ENCODE measurements at places on chromosomes 12 and 14.
A peak's percentile ranks its signal among the peaks of the same experiment; 100 is the strongest.

DNA sequence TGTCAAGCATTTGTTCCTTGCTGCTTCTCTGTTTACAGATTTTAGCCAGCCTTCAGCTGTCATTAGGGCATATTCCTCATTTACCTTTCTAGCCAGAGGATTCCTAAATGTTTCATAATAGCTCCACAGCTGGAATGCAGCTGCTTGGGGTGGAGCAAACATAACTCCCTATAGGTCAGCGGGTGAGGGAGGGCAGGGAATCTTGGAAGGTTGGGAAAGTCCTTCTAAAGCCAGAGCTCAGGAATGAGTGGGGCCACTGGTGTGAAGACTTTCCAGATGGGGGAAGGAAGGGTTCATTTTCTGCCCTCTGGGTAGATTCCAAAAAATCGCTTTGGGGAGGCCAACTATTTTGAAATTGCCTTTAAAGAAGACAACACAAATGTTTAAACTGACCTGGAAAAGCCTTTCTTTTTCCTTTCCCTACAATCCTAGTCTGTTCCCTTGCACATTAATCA, 16.3 kb upstream of the IRF2BPL start:
- no peak for DNase-seq

- no peak for DNase-seq
These were observed 64.5 kb downstream of the DIP2B start for GRCh38 chr12:50569321-50569720.

- DNase-seq, result no peak
These were observed 204.7 kb downstream of the BCAT1 start for GRCh38 chr12:24743941-24744793.

GRCh38 chr14:23164250-23164649, 19.2 kb downstream of the SLC7A8 start:
- no peak for DNase-seq

DNA sequence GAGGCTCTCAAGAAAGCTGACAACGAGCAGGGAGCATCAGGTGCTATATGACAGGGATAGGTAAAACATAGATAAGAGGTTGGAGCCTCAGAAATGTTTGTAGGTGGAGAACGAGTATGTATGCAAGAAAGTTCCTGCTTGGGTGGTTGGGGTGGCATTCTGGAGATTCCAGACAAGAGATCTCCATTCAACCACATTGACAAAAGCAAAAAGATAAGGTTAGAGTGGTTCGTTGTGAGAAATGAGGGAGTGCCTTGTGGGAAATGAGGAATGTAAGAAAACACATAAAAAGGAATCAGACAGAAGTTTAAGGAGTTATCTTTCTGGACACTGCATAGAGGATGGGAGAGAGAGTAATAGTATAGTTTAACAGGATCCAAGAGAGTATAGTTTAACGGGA, 290.3 kb downstream of the DPF3 start:
- no peak for DNase-seq

DNA sequence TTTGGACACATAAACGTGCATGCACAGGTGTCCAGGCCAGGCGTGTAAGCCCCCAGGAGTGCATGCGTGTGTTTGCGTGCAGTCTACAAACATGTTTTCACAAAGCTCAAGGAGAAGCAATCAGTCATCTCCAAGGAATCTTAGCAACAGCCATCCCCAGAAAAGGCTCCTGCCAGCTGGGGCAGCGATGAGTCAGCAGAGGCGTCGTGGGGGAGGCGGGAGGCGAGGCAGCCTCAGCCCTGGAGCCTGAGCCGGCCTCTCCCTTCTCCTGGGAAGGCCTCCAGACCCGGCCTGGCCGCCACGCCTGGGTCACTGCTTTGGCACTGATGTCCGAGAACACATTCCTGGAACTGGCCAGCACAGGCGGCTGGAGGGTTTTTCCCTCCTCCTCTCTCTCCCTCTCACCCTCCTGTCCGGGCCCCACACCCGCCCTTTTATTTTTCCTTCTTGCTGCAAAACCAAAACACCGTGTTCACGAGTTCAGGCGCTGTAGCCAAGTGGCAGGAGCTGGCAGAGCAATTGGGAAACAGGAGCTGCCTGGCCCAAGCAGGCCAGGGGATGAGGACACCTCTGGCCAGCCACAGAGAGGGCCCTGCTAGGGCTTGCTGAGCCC, 92.7 kb downstream of the LRRC74A start:
- DNase-seq, result peak; percentile 95

DNA sequence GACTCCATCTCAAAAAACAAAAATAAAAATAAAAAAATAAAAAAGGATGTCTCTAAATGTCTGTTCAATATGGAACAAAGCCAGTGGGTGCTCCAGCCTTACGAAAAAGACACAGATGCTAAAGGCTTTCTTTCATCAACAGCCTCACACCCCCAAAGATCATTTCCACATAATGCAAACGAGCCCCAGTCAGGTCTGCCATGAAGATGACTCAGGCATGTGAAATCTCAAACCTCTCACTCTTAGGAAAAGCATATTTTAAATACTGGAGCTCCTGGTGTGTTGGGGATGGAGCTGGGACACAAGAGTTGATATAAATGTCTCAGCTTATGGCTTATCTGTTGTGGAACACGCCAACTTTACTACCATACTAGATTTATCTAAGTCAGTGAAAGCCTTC, 49.9 kb upstream of the PLXNC1 start:
- DNase-seq, result no peak

DNA sequence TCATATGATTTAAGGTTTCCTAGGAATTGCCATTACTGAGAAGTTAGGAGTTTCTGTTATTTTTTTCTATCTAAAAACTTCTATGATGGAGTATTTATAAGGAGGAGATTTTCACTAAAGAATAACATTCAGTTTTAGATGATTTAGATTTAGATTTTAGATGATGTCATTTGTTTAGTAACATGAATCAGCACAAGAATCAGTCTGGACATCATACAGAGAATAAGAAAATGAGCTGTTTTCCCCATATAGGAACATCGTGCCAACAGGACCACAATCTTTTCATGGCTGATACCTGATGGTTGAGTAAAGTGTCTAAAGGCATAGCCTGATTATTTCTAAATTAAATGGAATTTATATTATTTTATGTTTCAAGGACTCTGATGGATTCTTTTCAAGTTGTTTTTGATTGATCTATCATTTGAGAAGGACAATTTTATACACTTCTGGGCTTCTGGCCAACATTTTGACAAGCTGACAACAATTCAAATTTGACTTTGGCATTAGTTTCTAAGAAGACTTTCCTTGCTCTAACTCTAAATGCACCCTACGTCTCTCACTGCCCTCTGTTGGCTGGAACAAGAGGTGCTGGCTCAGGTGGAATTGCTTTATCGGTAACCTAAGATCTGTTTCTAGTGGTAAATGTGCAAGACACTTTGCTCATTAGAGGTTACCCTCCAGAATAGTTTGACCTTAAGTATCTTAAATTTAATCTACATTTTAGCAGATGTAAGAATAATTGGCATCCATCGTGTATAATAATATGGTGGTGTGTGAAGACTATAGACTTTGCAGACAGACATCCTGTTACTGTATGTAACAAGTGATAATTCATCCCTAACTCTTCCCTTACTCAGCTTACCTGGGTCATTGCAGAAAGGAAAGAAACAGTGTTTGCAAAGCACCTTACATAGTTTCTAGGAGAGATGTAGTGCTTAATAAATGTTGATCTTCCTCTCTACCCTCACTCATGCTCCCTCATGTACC, 42.8 kb upstream of the CPSF6 start:
- DNase-seq, result no peak

All from muscle of back (tissue), 13 donors.